Cardiac fibroblast (primary cell): ENCODE measurements at places on chromosomes 6 and 20.

DNA sequence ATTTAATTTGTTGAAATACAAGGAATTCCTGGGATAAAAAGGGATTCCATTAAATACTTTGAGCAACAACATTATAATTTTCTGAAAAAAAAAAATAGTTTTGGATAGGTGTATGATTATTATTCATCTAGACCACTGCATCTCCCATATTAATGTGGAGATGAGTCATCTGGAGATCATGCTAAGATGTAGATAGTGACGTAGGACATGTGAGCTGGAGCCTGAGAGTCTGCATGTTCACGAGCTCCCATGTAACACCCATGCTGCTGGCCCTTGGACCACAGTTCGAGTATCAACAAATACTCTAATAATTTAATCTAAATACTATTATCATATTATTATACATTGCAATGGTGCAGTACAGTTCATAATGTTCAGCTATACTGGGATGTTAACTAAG, 91.6 kb downstream of the EPM2A start:
- peak; percentile 10 for DNase-seq

GRCh38 chr6:157989541-157990289, 8.1 kb downstream of the SYNJ2 start:
- peak; percentile 53 for DNase-seq

DNA sequence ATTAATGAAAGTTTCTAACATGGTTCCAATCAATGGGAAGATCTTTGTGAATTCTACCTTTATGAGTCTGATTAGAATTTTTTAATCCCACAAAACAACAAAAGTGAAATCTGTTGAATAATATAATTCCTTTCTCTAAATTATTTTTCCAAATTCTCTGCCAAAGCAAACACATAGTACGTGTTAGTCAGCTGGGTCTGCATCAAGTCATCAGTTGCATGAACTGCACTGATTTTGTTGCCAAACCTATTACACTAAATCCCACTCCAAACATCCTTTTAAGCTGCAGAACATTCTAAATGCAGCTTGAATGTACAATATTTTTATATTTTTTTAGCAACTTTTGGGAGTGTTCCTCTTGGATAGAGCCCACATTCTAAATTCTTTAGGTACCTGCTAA, 199.0 kb upstream of the HSF2 start:
- peak; percentile 7 for DNase-seq

DNA sequence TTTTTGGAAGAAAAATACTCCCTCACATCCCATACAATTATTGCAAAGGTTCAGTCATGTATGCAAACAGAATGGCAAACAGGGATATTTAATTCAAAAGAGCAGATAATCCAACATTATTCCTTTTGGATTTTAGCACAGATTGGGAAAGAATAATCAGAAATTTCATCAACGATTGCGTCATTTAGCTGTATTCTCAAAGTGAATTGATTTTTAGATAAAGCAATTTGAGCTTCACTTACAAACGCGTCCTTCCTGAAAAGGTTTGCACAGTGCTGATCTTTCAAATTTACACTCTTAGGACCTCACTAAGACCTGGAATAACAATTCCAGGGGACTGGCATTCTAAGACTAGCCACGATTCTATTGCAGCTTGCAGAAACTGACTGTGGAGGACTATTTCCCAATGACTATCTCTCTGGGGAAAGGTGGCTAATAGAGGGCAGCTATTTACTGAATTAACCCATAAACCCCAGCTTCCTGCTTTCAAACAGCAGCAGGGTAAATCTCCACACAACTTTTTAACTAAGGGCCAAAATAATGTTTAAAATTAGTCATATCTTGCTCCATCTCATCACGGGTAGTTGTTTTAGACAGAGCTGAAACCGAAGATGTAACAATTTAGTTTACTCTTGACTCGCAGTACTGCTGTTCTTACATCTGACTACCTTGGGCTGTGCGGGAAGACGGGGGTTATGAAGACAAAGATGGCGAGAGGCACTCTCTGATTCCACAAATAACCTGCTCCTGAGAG, 131.2 kb upstream of the FAM184A start:
- peak; percentile 16 for DNase-seq

GRCh38 chr6:16854986-16855385, 93.7 kb upstream of the ATXN1 start:
- DNase-seq = no peak

GRCh38 chr20:43868091-43868490, 46.6 kb upstream of the TOX2 start:
- no peak for DNase-seq

DNA sequence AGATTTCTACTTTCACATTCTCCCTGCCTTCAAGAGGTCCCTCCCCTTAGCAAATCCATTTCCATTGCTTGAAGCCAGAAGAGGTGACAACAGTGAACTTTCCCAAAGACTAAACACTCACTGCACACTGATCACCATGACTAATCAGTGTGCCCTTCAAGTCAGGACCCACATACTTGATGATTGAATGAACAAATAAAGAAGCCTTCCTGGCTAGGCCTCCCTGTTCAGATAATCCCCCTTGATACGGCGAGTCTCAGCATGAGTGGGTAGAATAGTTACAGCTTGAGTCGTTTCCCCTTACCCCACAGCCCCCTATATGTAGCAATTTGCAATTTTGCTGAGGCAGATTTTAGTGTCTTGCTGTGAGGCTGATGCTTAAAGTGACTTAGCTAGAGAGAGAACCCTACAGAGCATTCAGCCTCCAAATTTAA, 102.2 kb downstream of the UNC5CL start:
- DNase-seq = peak; percentile 50

DNA sequence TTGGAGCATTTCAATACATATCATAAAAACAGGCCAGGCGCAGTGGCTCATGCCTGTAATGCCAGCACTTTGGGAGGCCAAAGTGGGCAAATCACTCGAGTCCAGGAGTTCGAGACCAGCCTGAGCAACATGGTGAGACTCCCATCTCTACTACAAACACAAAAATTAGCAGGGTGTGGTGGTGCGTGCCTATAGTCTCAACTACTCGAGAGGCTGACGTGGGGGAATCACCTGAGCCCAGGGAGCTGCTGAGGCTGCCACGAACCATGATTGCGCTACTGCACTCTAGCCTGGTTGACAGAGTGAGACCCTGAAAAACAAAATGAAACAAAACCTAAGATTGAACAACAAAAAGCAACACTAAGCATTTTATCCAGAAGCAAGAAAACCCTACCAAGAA, 47.2 kb downstream of the BACH2 start:
- no peak for DNase-seq

DNA sequence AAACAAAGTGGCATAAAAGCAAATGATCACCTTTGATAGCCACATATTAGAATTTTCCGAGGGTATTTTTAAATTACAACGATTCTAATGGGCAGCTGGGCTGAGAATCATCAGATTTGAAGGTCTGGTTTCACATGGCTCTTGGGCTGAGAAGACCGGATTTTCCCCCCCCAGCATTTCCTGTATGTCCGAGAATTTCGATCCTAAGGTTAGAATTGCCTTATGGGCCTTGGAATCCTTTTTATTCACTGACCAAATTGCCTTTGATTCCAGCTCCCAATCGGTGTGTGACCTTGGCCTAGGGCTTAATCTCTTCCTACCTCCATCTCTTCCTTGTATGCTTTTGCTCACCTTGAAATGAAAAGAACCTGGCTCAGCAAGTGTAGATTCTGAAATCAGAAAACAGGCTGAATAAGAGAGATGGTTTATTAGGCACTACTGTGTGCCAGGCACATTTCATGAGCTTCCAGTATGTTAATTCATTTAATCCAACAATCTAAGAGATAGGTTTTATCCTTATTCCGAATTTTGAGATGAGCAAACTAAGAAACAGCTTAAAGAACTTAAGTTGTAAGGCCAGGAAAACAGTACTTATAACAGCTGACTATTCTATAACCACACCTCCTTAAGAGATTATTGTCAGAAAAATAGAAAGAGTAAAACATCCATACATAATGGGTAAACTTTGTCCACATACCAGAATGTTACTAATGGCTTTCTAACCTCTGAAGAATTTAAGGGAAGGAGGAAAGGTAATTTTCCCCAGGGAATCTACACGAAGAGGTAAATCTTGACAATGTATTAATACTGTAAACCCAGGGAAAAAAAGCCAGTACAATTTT, 39.4 kb downstream of the HFE start:
- no peak for DNase-seq
